ENCODE measurements at places on chromosomes 16 and 17.
A peak's percentile ranks its signal among the peaks of the same experiment; 100 is the strongest.

GRCh38 chr16:55552621-55553020, 13.9 kb upstream of the CAPNS2 start:
- no peak for DNase-seq

GRCh38 chr17:45311760-45312476, 4.9 kb downstream of the MAP3K14 start:
- DNase-seq: no peak

- peak; percentile 25 for DNase-seq
Observed at GRCh38 chr17:49521471-49522356, 26.6 kb downstream of the NGFR start.

DNA sequence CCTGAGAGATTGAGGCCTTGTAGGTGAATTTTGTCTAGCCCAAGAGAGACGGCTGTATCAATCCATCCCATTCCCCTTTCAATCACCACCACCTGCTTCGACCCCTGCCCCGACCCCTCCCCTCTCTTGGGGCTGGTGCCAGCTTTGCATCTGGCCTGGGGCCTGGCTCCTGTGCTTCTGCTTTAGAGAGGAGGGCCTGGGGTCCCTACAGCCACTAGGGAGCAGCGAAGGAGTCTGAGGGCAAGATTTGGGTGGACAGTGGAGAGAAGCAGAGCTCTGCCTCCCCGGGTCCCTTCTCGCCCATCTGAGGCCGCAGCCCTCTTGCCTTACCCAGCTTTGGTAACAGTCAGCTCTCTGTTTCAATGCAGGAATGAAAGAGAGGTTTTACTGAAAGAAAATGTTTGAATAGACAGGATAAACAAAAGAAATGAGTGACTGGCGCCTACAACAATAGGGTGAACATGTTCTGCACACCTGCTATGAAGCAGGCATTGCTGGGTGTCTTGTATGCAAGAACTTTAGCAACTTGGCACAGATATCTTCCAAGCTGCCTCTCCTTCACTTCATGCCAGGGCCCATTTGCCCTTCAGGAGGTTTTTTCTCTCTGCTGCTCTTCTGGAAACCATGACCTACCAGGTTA, 57.4 kb downstream of the SLC47A1 start:
- no peak for DNase-seq

- no peak for DNase-seq
Observed at GRCh38 chr16:27506771-27507170, 42.9 kb downstream of the GTF3C1 start.

- no peak for DNase-seq
Observed at GRCh38 chr16:471353-472198, 46.1 kb downstream of the RAB11FIP3 start.

DNA sequence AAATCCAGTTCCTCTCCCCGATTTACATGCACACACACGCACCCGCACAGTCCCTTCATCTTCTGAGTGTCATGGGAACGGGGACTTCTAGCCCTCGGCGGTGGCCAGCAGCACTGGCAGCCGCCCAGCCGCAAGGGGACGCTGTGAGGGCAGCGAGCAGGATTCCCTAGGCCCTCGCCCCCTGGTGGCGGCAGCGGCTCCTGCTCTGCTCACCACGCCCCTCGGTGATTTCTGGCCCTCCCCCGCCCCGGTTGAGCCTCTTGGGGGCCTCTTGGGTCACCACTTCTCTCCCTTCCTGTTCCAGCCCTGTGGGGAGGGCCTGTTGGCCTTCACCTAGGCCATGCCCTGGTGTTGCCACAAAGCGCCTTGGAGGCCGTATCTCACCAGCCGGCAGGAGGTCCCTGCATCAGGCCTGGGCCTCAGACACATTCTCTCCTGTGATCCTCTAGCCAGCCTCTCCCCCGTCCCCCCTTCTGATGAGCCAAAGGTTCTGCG, 75.2 kb upstream of the KSR1 start:
- DNase-seq: peak; percentile 95

DNA sequence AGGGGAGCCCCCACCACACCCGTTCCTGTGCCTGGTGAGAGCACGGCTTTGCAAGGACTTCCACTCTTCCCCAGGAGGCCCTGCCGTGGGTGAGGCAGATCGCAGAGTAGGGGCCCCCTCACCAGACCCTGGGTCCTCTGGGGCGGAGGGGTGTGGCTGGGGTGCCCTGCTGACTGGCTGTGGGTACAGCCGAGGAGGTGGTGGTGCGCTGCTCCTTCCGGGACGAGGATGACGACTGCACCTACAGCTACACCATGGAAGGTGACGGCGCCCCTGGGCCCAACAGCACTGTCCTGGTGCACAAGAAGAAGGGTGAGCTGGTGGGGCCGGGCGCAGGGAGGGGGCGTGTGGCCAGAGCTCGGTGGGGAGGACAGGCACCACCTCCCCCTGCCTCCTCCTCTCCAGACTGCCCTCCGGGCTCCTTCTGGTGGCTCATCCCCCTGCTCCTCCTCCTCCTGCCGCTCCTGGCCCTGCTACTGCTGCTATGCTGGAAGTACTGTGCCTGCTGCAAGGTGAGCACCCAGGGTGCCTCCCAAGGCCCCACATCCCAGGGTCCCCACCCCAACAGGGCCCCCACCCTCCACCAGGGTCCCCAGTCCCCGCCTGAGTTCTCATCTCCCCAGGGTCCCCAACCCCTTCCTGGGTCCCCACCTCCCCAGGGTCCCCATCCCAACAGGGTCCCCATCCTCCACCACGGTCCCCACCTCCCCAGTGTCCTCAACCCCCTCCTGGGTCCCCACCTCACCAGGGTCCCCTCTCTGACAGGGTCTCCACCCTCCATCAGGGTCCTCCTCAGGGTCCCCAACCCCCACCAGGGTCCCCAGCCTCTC, 16.1 kb downstream of the ITGB4 start:
- no peak for DNase-seq

DNA sequence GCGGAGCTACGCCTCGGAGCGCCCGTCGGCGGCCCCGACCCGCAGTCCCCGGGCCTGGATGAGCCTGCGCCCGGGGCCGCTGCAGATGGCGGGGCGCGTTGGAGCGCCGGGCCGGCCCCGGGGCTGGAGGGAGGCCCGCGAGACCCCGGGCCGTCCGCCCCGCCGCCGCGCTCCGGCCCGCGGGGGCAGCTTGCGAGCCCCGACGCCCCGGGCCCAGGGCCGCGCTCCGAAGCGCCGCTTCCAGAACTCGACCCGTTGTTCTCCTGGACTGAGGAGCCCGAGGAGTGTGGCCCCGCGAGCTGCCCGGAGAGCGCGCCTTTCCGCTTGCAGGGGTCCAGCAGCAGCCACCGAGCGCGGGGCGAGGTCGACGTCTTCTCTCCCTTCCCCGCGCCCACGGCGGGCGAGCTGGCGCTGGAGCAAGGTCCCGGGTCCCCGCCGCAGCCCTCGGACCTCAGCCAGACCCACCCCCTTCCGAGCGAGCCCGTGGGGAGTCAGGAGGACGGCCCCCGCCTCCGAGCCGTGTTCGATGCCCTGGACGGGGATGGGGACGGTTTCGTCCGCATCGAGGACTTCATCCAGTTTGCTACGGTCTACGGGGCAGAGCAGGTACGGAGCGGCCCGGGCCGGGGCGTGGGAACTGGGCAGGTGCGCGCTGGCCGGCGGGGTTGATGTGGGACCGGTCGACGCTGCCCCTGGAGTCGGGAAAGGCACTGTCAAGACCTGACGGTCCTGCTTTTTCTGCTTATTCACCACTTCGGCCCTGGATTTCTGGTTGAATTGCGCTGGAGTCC, 861 bp downstream of the RAB11FIP3 start:
- DNase-seq: no peak

DNA sequence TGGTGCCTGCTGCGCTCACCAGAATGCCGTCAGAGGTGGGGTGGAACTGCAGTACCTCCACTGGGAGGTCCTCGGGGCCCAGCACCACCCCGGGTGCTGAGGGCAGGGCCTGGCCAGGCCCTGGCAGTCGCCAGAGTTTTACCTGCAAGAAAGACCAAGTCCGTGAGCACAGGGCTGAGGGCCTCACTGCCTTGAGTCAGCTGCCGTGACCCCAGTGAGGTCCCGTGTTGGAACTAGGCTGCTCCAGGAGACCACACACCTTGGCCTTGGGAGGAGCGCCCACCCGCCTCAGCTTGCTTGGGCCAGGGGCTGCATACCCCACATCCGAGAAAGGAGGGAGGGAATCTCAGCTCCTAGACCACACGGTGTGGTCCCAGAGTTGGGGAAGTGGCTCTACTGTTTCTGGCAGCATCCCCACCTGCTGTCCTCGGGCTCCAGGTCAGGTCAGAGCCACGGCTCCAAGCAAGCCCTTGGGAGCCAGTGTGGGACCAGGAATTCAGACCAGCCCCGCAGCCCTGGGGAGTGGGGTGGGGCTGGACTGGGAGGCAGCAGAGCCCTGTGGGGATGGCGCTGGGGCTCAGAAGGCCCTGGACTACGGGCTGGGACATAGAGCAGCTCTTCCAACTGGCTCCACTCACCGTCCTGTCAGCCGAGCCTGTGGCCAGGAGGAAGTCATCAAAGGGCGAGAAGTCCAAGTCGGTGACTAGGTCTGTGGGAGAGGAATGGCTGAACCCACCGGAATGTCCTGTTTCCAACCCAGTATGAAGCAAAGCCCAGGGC, 8.7 kb downstream of the CORO7 start:
- DNase-seq: peak; percentile 12

- no peak for DNase-seq
Observed at GRCh38 chr16:54048586-54049495, 237.7 kb downstream of the IRX3 start.

DNA sequence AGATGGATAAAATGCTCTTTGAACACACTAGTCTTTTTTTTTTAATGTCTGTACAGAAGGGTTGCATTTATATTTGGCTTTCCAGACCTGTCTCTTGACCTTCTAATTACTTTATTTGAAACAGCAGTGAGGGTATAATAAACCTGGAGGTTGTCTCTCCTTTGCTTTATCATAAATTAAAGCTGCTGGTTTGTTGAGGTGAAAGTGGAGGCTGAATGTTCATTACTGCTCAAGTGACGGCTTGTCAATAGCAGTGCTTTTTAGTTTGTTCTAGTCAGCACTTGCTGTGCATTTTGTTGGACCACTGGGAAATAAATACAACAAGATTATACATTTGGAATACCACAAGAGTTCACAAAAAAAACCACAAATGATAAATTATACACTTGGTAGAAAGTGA, 264.2 kb downstream of the IRX3 start:
- DNase-seq: no peak

DNA sequence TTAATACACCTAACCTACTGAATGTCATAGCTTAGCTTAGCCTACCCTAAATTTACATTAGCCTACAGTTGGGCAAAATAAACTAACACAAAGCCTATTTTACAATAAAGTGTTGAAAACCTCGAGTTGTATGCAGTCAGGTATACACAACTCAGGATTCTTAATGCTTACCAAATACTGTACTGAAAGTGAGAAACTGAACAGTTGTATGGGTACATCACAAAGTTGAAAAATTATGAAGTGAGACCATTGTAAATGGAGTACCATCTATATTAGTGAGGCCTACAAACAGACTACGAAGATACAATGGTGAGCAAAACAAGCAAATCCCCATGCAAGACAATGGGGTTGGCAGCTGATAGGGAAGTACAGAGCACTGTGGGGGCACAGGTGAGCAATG, 79.7 kb downstream of the VAT1L start:
- no peak for DNase-seq

DNA sequence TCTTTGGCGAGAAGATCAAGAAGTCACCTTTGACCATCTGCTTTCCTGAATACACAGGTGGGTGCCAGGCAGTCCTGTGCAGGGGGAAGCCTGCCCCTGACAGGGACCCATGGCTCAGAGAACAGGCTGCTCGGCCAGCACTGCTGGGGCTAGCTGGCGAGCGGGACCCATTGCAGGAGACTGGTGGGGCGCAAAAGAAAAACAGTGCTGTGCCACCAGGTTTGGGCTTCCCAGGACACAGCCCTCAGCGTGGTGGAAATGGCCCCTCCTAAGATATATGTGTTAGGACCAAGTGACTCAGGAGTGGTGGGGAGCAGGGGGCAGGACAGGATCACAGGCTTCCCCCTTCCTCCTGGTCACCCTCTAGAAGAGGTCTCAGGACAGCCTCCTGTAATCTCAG, 73.9 kb downstream of the AMFR start:
- DNase-seq: no peak

GRCh38 chr16:72172105-72173034, at the start of gene PMFBP1:
Gene PMFBP1 (minus strand): TSS chr16:72172155. CDS start chr16:72171208, 947 bp downstream.
- DNase-seq: no peak

DNA sequence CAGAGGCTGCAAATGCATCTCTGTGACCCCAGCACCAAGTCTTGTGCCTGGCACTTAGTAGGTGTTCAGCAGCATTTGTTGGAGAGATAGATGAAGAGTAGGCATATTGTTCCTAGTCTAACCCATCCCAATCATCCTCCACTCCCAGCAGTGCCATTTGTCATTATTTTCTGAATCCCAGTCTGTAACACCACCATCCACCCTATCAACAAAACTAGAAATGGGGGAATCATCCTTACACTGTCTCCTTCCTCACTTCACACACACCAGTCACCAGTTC, 95.9 kb upstream of the TBX2 start:
- no peak for DNase-seq

DNA sequence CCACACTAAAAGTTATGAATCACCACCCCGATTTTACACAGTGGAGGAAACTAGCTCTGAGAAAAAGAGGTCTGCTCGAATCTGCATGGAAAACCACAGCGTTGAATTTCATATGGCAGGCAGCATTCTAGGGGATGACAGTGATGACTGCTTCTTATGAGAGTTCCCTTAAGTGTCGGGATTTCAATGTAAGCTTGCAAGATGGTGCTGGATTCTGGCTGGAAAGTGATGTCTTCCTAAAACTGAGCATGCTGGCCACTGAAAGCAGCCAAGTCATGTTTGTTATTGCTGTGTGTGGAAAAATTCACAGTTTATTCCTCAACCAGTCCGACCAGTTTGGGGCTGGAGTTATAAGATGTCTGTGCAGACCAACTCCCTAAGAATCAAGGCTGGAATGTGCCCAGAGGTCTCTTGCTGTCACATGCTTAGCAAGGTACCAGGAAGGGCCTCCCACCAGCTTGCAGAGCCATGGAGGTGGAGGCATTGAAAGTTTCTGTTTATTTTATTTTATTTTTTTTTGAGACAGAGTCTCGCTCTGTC, 37.2 kb upstream of the GAN start:
- no peak for DNase-seq

- DNase-seq: no peak
Observed at GRCh38 chr16:8958344-8959167, 5.2 kb downstream of the USP7 start.

DNA sequence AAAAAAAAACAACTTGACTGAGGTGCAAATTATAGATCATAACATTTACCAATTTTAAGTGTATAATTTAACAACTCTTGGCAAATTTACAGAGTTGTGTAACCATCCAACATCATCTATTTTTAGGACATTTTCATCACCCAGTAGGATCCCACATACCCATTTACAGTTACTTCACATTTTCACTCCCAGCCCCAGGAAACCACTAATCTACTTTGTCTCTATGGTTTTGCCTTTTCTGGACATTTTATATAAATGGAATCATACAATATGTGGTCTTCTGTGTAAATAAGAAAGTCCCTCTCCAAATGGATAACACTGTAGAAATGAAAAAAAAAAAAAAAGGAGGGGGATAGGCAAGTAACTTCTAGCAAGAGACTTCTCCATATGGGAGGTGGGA, 26.1 kb upstream of the XYLT1 start:
- DNase-seq: no peak

- DNase-seq: no peak
Observed at GRCh38 chr17:6893382-6894205, 62.1 kb upstream of the TEKT1 start.

GRCh38 chr17:37699285-37699973, 45.4 kb downstream of the HNF1B start:
- no peak for DNase-seq
